ENCODE measurements at places on chromosomes 5 and 9. TPM values are rescaled to one million over a fixed set of nuclear protein-coding genes. Genes with fewer than 3 reads are reported as not detected.

TESK1 gene
- 46.9 TPM for total RNA-seq

SMIM33 gene
- not detected for total RNA-seq

TSSK1B gene
- total RNA-seq, result 0.14 TPM

- DNase-seq, result peak; percentile 12
These were observed 199.1 kb downstream of the KDM4C start for GRCh38 chr9:6956879-6957278.

LMX1B gene
- 0.14 TPM for total RNA-seq

DNA sequence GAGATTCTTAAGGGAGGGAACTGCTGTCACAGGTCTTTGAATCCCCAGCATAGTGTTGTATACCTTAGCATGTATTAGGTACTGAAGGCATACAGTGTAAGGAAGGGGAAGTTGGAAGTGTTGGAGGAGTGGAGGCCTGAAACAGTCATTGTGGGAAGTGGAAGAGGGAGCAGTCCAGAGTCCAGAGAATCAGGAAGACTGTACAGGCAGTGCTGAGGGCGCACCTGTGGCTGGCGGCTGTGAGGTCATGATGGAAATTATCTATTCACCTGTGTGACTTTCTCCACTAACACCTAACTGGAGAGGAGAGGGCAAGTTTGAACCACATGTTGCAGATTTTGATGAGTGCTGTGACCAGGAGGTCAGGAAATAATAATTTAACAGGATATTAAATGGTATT, 119.7 kb upstream of the NIPBL start:
- DNase-seq, result no peak

DNA sequence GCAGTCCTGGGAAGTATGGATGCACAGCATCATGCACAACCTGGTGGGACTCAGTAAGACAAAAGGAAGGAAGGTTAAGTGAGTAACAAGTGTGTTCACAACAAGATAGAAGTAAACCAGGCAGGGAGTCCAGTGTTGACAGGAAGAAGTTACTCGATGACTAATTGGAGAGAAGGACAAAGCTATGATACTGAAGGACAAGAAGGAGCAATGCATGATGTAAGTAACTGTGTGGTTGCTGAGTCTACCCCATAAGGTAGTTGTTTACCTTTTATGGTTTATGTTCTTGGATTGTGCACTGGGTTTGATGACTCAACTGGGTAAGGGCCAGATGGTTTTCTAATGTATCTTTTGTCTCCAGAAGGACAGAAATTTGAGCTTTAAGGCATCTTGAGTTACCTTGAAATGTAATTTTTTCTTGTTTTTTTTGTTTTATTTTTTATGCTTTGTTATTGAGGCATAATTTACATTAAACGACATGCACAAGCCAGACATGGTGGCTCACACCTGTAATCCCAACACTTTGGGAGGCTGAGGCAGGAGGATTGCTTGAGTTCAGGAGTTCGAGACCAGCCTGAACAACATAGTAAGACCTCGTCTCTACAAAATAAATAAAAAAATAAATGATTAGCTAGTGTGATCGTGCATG, 89.2 kb upstream of the CAST start:
- DNase-seq, result no peak

GRCh38 chr9:17472126-17472525, 106.7 kb upstream of the SH3GL2 start:
- DNase-seq, result no peak

DNA sequence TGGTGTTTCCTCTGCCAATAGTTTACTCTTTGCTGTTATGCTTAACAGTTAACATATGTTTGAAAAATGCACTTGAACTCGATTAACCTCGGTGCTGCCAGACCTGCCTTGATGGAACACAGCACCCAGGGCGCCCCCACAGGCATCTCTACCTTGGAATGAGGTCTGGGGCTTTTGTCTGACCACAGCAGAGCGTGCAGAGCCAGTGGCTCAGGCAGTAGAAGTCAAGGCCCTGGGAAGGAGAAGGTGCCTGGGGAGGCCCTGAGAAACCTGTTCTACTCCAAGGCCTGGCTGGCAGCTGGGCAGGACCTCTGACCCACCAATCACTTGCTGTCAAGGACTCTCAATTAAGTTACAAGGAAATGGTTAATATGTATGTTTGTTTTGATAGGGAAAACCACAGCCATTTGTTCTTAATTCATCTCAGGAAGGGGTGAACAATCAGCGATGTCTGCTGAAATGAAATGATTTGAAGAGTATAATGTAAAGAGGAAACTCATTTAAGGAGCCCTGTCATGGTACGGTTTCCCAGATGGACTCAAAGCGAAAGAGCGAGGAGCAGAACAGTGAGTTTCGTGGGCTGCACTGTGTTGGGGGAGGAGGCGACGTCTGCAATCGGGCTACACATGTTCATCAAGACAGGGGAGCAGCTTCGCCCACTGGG, 21.9 kb downstream of the MACROH2A1 start:
- peak; percentile 29 for DNase-seq

SIT1 gene
- 0.92 TPM for total RNA-seq

- no peak for DNase-seq
These were observed 68.9 kb upstream of the TAF1L start for GRCh38 chr9:32704343-32704742.

All from lung (tissue), 17 donors.